ENCODE measurements at places on chromosomes 7 and 10.

DNA sequence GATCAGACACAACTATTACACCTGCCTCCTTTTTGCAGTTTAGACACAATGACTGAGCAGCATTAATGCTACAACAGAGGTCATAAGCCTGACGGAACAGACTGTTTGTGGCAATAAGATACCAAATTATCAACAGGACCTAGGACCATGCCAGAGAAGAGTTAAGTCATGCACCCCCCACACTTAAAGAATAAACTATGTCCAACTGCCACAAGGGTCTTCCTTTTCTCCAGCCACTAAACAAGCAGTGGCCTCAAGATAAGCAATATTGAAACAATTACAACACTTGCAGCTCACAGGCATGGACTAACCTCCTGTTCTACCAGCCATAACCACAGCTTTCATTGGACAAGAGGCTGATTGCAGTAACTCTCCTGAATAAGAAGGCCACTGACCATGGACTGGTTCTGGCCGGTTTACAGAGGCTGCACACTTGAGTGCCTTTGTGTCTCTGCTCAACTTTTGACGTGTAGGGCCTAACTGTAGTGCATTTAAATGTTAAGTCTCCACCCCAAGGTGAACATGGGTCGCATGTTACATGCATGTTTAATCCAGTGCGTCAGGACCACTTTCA is 104.4 kb downstream of the STRA8 start:
- DNase-seq = no peak

- DNase-seq = no peak
These were observed 285.9 kb downstream of the KLF6 start for GRCh38 chr10:3499120-3499519.

DNA sequence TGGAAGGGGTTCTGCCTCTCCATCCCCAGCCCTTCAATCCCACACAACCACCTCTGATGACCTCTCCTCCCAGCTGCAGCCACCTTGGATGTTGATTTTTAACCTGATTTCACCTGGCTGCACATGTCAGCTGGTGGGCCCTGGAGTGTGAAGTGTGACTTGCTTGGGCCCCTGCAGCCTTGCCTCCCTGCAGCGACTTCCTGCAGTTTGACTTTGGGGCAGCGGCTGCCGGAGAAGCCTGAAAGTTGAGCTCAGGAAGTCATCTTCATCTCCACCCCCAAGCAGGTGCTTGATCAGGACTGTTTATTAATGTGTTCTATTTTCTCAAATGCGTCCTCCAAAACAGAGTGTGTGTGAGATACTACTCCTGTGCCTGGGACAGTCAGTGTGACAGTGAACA is 675.2 kb upstream of the GALNT17 start:
- DNase-seq = no peak

DNA sequence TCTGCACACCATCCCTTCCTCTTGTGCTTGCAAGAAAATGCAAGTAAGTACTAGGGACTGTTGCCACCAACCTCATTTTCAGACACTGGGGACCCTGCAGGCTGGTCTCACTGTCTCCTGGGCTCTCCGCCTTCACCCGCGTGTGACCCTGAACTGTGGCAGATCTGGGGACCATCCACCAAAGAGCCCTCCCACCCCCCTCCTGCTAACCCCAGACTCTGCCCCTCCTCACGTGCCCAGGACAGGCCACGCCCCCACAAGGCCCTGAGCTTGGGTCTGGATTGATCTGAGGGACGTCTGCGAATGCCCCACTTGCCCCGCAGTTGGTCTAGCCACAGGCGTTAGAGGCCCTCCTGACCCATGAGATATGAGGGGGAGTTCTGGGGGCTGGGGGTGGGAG is 8.1 kb downstream of the CNPY1 start:
- no peak for DNase-seq

GRCh38 chr7:37741776-37742175 is 58.2 kb downstream of the GPR141 start:
- no peak for DNase-seq
